ENCODE measurements at places on chromosomes 2 and 18.
A peak's percentile ranks its signal among the peaks of the same experiment; 100 is the strongest.

DNA sequence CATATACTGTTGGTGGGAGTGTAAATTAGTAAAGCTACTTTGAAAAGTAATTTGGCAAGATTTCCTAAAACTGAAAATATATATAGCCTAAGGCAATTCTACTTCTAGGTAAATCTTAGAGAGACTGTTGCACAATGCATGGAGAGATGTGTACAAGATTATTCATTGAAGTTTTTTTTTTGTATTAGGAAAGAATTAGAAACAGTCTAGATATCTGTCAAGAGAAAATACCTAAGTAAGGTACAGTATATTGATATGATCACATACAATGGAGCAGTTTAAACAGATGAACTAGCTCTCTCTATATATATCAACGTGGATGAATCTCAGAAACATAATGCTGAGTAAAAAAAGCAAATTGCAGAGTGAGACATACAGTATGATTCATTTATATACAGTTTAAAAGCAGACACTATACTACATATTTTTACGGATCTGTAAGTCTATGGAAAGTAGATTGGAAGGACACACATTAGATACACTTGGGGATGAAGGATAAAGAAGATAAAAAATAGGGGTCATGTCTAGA, 59.3 kb upstream of the ACVR1 start:
- no peak for DNase-seq

DNA sequence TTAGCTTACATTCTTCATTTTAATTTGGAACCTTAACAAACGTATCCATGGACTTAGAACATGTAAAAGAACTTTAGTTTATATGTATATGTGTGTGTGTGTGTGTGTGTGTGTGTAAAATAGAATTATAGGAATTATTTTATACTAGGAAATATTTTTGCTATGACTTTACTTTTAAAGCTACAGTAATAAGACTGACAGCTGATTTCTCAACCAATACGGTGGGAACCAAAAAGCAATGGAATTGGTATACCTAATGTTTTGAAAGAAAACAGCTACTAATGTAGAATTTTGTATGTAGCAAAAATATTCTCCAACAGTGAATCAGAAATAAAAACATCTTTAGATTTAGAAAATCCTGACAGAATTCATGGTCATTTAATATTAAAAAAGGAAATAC, 146.5 kb upstream of the ARL4C start:
- peak; percentile 35 for DNase-seq

GRCh38 chr2:10195278-10196109, 73.0 kb downstream of the RRM2 start:
- no peak for DNase-seq

DNA sequence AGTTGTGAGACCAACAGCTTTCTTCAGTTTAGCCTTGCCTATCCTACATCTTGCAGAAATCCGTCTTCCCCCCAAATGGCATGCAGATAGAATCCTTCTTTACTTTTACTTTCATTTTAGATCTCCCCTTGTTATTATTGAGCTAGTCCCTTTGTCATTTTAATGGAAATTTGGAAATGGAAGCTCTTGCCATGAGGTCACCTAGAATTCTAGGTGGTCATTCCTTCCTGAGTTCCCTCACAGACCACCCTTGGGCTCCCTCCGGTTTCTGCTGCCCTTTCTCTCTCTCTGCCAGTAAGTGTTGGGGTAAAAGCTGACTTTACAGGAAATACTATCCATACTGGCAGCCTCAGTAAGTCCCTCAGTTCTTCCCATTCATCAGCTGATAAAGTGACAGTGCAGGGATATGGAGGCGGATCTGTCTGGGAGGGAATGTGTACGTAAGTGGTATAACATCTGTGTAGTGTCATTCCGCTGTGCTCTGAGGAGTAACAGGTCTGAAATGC, 30.2 kb downstream of the ARHGAP25 start:
- no peak for DNase-seq

GRCh38 chr18:78378983-78379382, 600.6 kb upstream of the SALL3 start:
- DNase-seq = no peak

DNA sequence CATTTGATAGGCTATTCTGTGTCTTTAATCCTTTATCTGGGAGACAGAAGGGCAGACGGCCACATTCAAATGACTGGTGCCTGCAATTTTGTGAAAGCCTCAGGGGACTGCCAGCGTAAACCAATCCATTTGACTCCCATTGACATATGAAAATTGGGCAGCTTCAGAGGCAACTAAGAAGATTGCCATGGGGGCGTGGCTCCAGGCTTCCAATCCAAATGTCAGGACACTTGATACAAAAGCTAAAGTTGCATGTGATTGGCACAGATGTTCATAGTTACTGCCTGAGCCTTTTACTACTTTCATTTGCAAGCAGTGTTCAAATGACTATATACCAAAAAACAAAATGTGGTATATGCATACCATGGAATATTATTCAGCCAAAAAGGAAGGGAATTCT, 42.0 kb downstream of the SPC25 start:
- no peak for DNase-seq

- DNase-seq = no peak
These were observed 139.2 kb downstream of the MGAT5 start for GRCh38 chr2:134393075-134393461.

- DNase-seq = no peak
These were observed 70.2 kb downstream of the PRKRA start for GRCh38 chr2:178380763-178381162.

DNA sequence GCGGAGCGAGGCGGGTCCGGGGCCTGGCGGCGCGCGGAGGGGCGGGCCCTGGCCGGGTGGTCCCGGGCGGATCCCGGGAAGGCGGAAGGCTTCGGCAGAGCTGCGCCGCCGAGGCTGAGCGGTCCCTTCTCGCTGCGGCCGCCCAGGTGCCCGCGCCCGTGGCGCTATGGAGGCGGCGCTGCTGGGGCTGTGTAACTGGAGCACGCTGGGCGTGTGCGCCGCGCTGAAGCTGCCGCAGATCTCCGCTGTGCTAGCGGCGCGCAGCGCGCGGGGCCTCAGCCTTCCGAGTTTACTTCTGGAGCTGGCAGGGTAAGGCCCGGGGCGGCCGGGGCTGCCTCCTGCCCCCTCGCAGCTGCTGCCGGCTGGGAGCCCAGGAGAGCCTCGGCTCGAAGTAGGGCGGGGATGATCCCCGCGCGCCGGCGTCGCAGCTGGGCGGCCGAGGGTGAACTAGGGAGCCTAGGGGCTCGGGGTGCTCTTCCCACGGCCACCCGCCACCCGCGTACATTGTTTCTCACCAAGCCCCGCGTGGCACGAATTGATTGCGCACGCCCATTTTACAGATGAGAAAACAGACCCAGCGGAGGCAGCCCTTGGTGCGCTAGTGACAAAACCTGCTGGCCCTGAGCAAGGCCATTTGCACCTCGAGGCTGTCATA, at the start of gene SLC66A3:
SLC66A3 (plus strand) TSS at position 87 of the 655 bp plus-strand sequence; CDS start at position 167, 80 bp downstream.
- DNase-seq = peak; percentile 78

DNA sequence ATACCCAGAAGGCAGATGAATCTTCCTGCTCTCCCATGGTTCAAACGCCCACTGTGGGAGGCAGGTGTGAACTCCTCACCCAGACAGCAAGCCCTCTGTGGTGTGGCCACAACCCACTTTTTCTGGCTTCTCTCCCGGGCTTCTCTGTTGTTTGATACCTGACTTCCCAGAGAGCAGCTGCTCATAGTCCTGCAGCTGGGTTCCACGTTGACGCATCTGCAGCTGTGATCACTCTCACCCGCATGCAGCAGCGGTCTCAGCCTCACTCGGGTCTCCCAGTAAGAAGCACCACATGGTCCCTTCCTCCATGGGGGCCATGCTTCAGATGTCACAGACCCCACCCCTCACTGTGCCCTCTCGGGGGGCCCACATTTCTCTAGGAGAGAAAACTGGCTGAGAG, 3.5 kb downstream of the ASPRV1 start:
- no peak for DNase-seq
